ENCODE measurements at places on chromosomes 7 and 10.
A peak's percentile ranks its signal among the peaks of the same experiment; 100 is the strongest.

DNA sequence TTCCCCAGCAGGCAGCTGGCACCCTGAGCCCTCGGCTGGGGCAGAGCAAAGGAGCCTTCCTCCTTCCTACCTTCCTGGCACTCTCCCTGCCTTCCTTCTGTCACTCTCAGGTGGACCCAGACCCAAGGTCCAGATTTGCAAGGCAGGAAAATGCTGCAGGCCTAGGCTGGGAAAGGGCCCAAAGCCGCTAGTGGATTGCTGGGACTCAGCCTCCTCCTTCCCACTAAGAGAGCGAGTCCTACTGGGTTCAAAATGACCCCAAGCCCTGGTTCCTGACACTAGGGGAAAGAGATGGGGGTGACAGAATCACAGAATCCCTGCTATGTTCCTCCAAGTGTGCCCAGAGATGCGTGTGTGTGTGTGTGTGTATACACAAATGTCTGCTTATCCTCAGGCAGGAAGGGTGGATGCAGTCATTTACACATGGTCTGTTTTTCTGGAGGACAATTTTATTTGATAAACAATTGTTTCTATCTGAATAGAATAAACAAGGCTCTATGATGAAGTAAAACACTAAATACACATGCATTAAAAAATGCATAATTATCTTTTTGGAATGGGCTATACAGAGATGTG is 1.3 kb upstream of the PLAU start:
- no peak for DNase-seq

- no peak for DNase-seq
Measured at GRCh38 chr10:29240986-29241660, 47.7 kb upstream of the LYZL1 start.

DNA sequence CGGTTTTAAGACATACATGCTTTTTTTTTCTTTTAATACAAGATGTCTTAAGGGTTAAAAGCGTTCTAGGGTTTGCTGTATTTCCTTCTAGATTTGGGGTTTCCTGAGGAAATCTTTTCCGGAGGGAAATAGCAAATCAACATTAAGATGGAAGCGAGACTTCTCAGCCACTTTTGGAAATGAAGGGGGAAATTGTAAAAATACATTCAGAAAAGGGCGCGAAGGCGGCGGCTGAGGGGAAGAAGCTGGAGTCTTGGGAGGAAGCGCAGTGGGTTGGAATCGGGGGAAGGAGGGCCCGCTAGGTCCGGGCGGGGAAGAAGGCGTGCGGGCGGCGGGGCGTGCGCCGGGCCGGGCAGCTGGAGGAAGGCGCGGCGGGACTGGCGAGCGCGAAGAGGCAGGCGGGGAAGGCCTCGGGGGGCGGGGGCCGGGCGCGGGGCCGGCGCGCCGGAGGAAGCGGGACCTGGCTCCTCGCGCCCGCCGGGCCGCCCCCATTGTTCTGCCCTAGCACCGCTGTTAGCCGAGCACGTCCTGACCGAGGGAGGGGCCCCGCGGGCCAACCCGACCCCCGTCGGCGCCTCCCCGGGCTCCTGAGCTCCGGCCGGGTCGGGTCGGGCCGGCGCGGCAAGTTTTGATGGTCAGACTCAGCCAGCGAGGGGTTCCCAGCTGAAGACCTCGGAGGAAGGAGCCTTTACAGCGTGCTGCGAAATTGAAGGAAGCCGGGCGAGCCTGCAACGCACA is 1.5 kb upstream of the SKIDA1 start:
- DNase-seq = peak; percentile 75

DNA sequence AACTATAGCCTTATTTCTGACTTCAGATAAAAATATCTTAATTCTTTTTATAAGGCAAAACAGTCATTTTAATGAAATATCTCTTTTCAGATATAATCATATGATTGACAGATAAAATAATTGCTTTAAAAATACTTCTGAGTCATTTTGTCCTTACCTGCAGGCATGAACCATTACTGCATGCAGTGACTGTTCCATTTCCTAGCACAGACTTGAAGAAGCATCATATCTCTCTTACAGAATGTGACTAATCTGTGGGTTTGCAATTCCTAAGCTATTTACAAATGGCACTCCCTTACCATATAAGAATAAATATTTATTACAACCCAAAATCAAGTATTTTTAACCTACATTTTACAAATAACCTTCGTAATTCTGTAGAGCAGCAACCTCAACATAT is 120.7 kb downstream of the SRPK2 start:
- peak; percentile 10 for DNase-seq

GRCh38 chr10:44369296-44369695 is 15.6 kb downstream of the CXCL12 start:
- DNase-seq = no peak

GRCh38 chr7:101173752-101174244 is 6.3 kb downstream of the NAT16 start:
- DNase-seq = peak; percentile 52

DNA sequence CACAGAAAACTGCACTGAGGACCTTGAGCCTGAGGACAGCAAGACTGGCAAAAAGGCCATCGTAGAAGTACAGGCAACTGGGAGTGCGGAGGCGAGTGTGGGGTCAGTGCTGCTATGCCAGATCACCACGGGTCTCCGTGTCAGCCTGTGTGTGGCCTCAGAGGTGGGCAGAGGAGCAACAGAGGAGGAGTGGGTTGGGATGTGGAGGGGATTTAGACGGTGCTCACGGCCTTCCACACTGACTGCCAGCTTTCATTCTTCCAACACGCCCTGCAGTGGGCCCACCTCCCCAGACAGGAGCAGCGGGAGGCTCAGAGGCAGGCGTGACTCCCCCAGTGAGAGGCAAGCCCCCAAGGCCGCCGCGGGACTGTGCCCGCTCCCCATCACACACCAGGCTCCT is 17.0 kb upstream of the ZMIZ1 start:
- no peak for DNase-seq

DNA sequence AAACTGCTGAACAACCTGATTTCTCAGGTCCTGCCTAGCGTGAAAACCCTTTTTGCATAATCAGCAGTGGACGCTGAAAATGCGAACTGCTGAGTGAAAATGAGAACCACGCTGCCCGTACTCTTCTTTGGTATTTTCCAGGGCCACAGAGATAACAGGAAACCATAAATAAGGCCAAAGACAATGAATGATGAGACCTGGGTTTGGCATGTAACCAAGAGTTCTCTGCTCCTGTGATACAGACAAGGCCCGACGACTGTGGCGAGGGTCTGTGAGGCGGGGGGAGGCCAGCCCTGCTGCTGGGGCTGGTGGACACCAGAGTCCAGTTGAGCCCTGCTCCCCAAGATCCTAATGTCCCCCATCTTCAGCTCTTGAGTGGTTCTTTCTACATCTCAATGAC is 236.0 kb downstream of the WDR11 start:
- DNase-seq = no peak

Data from suppressor macrophage (primary cell).